ENCODE measurements at places on chromosomes 3 and 15. TPM values are rescaled to one million over a fixed set of nuclear protein-coding genes. Genes with fewer than 3 reads are reported as not detected.

CACNA2D2 gene
- total RNA-seq: not detected

STRIT1 gene
- total RNA-seq: not detected

GRCh38 chr3:196513697-196514349, 1.3 kb downstream of the SMCO1 start:
- DNase-seq: no peak

- no peak for DNase-seq
Measured at GRCh38 chr3:106566277-106566676, 697.5 kb upstream of the CBLB start.

DNA sequence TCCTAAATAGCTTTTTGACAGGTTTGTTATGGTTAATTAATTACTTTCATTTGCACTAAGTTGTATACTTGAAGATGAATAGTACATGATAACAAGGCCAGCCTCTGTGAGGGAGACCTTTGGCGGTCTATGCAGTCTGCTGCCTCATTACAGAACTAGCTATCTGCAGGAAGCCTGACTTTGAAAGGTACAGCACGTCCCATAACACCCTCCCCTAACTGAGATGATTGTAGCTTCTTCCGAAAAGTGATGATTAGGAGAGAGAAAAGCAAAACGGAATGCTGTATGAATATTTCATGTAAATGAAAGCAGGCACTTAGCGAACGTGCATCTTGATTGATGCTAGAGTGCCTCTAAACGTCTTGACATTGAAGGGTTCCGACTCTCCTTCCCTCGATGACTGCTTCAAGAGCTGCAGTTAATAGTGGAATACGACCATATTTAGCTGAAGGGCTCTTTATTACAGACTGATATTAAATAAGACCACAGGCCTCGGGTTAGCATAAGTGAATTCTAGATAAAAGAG, 116.2 kb upstream of the TMCO5A start:
- no peak for DNase-seq

DNA sequence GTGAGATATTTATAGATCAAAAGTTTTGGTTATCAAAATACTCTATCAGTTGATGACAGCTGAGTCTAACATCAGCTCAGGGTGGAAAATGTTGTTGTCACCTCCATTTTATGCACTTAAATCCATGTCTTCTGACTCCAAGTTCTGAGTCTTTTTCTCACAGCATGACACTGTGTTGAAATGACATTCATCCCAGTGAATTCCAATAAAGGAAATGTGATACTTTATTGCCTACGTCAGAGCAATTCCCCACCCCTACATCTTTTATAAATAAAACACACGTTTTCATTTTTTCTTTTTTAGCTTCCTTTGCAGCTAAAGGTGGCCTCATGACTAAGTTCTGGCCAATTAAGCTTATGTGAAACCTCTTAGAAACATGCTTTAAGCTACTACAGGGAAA, 10.7 kb downstream of the DRD3 start:
- no peak for DNase-seq

- peak; percentile 81 for DNase-seq
Measured at GRCh38 chr3:143307613-143308183, 188.1 kb downstream of the CHST2 start.

- no peak for DNase-seq
Measured at GRCh38 chr15:91538782-91539181, 314.7 kb upstream of the SLCO3A1 start.

DNA sequence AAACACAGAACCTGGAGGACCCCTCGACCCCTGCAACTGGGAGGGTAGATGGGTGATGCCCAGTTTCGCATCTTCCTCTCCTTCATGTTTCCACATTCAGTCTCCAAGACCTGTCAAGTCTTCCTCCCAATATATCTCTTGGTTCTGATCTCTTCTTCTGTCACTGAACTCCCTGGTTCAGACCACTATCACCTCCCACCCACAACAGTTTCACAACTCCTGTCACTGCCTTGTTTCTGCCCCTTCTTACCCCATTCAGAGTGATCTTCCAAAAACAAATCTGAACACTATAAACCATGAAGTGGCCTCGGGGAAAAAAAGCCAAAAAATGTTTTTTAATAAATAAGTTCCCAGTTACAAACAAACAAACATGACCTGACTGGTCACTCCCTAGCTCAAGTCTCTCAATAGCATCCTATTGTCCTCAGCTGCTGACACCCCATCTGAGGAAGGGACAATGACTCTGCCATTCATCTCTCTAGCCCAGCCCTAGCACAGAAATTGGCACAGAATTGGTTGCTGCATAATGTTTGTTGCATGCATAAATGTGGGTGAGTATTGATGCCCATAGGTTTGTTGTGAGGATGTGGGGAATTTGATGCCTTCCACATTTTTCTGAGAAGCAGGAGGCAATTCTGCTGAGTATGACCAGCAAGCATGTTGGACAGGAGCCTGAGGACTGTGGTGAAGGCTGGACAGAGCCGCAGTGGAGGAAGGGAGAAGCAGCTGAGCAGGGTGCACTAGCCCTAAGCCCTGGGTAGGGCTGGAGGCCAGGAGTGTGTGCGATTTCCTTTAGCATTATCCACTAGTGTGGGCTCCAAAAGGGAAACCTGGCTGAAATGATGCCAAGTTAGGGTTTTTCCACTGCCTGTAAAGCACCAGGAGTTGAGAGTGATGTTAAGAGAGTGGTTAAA, 12.2 kb upstream of the XYLB start:
- DNase-seq: no peak

GRCh38 chr15:91928675-91929074, 75.2 kb downstream of the SLCO3A1 start:
- DNase-seq: no peak

DNA sequence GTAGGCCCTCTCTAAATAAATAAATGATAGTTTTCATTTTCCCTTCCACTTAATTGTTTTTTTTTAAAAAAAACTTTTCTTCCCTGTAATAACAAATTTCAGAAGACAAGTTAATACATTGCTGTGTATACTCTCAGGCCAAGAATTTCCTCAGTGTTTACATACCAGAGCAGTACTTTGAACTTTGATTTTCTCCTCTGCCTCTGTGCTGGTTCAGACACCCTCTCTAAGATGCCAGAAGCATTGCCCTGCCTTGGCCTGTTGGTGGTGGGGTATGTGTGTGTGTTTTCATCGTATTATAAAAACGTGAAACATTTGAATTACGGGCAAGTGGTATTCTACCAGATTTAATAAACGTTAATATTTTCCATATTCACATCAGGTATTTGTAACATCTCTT, 70.1 kb downstream of the SMAD3 start:
- DNase-seq: peak; percentile 61

- no peak for DNase-seq
Measured at GRCh38 chr3:129864519-129864918, 29.0 kb downstream of the TMCC1 start.

DNA sequence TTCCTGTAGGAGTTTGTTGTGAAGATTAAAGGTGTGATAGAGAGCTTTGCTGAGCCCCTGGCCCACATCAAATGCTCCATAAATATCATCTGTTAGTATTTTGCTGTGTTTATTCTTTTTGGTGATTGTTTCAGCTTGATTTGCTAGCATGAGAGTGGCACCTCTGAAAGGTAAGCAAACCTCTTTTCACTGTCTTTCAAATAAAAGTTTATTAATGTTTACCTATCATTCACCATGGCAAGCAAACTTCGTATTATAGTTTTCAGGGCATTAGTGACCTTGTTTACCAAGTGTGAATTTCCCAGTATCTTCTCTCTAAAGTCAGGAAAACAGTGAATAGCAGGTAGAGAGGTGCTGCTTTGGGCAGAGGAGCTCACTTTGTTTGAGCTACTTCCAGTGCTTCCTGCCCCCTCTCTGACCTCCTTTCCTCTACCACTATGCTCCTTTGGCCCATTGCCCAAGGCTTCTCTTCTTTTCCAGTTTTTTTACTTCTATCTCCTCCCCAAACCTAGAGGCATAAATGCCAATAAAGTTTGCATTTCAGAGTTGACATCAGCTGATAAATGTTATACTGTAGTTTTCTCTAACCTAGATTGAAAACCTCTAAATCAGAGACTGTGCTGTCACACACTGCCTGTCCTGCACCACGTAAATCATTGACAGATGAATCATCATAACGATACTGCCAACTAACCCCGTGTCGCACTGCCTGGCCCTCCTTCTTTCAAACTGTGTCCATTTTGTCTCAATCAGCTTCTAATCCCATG, 569.0 kb downstream of the TUSC7 start:
- DNase-seq: peak; percentile 69

- DNase-seq: no peak
Measured at GRCh38 chr15:41806291-41807181, 21.4 kb upstream of the JMJD7 start.

DNA sequence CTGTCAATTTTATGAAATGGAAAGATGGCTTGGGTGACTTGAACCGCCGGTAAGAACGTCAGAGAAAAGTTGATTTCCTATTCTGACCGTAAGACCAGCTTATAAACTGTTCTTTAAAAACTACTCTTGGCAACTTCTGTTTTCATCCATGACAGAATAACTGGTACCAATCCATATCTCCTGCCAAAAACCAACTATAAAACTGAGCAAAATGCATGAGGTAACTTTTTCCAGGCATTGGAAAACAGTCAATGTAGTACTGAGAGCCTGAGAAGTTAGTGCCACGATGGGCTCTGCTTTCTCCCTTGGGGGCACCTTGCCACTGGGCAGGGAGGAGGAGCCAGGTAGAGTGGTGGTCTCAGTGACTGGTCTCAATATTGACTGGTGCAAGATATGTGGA, 615.2 kb upstream of the TBL1XR1 start:
- no peak for DNase-seq

DNA sequence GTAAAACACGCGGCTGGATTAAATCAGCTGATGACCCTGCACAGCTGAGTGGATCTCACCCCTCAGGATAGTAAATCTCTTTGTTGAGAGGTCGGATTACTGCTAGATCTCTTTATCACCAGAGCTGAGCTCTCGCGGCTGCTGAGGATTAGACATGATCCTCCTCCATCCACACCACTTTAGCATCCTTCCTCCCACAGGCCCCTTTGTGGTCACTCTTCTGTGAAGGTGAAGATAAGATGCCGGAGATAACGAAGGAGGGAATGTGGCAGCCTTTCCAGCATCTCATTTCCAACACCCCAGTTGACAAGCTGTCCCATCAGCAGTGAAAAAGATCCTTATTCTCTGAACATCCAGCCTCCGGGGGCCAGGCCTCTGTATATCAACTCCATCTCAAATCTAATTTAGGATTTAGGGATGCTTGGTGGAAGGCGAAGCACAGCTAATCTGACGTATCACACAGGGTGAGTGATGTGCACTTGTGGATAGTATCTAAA, 47.5 kb upstream of the SELENOK start:
- DNase-seq: no peak

DNA sequence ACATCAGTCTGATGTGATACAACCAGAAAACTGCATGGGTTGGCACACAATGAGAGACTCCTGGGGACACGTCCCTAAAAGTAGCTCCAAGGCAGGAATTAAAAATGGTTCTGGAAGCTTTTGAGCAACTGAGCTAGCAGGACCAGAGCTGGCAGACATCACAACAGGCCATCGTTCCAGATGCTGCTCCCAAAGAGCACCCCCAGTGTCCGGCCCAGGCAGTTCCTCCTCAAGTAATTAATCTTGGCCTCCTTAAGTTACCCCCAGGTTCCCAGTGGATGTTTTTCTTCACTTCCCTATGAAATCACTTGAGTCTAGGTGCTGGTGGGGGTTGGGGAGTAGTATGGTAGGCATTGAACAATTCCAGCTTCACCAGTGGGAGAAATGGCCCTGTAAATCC, 711.6 kb downstream of the MECOM start:
- DNase-seq: no peak

DNA sequence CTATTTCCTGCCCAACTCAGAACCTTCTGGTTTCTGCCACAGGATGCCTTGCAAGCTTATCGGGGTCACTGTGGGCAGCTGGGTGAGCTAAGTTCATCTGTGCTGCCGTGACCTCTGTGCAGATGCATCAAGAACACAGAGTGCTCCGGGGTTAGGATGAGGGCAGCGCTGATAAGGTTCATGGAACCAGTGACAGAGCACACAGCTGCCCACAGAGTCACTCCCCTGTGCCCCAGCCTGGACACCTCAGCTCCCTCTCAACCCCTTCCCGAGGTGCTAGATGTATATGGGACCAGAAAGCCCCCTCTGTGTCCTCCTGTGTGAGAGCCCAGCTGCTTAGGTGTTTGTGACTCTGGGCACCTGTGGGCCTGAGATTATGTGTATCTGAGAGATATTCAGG, 15.8 kb upstream of the ALAS1 start:
- no peak for DNase-seq

GRCh38 chr15:66702787-66703539, 927 bp downstream of the SMAD6 start:
- DNase-seq: no peak

- no peak for DNase-seq
Measured at GRCh38 chr3:170632780-170633179, 46.9 kb upstream of the SLC7A14 start.

DNA sequence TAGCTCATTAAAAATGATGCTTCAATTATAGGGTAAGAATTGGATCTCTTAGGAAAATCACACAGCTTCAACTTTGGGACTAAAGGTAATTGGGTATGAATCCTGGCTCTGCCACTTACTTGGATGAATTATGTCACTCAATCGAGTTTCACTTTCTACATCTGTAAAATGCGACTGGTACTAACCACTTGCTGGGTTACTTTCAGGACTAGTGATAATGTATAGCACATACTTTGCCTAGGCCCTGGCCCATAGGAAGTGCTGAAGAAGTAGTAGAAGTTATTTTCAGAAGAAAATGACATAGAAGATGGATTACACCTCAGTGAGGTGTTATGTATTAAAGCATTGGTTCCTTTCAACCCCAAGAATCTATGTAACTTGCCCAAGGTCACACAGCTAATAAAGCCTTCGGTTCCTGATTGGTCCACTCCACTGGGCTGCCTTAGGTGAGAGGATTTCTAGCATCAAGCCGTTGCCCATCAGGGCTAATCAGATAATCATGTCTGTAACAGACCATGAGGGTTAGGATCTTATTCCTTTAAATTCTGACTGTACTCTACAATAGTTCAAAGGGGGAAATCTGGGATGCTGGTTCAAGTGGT, 29.4 kb upstream of the AP4E1 start:
- no peak for DNase-seq

- DNase-seq: no peak
Measured at GRCh38 chr3:146680617-146681016, 75.5 kb upstream of the PLSCR5 start.

DNA sequence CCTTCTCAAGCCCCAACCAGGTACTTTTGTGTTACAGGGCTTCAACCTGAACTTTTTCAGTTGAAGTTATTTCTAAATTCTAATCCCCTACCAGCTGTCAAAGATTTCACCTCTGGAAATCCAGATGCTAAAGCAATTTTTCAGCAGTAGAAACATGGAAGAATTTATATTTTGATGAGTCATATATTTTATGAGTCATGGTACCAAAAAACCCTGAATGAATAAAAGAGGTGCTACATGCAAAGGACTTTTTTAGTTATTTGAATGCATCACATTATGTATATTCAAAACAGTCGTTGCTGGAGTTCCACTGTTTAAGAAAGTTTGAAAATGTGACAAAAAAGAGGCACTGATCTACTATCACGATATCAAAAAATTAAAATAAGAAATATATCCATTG, 96.0 kb upstream of the ZNF385D start:
- DNase-seq: no peak

DNA sequence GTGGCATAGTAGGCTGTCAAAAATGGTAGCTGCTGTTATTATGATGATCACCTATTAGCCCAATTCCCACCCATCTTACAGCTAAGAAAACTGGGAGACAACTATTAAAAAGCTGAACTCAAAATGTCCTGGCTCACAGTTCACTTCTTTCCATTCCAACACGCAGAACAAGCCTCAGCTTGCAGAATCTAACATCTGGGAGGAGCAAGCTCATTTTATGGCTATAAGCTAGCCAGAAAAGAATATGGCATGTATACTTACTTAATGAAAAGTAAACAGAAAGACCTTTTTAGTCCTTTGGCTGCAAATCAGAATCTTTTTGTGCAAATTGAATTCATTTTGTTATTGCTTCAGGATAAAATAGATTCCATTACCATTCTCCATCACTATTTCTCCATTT, 34.8 kb upstream of the CFAP20DC start:
- no peak for DNase-seq

Data from endothelial cell of umbilical vein (primary cell).